Frontal cortex (tissue), 4 donors: ENCODE measurements at places on chromosomes 7 and 10.

DNA sequence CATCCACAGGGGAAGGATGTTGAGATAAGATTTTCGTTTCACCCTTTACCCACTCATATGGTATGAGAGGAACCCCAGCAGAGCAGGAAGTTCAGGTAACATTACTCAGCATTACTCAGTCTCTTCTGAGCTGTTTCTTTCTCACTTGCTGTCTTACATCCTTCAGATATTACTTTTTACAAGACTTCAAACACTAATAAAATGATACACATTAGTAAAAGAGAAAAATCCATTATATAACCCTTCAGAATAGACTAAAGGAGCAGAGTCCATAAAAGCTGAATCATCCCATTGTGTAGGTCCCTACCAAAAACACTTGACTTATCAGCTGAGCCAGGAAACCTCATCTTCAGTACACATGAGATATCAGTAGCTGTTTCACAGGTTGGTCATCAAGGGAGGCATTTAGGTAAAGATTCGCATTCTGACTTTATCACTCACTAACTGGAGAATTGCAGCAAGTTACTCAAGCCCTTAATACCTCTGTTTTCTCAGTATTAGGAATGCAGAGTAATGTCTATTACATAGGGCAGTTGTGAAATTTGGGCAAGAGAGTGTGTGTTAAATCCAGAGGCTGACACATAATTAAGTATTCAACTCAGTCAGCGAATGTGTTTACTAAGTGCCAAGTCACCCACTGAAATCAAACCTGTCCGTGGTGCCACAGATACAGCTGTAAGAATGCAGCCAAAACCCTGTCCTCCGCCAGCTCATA, 44.7 kb downstream of the KLF6 start:
- DNase-seq: no peak

GRCh38 chr10:8042721-8043568, 11.5 kb upstream of the GATA3 start:
- DNase-seq: peak; percentile 8

- DNase-seq: peak; percentile 46
Measured at GRCh38 chr7:35519971-35520809, 174.7 kb downstream of the HERPUD2 start.

DNA sequence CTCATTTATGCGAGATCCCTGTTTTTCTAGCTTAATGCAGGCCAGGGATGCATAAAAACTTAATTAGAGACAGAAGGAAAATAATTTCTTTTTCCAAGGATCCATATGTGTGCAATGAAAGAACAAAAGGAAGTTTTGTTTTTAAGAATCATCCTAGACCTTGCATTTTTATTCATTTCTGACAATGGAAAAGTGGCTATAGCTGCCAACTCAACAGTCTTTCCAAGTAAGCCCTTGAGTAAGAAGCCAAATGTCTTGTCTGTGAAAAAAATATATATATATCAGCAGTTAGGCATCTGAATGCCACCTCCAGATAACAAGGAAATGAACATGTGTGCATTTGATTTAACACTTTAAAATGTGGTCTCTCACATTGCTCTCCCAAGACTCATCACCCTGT, 1397.6 kb downstream of the GATA3 start:
- DNase-seq: no peak

GRCh38 chr10:63636812-63637211, 115.6 kb downstream of the REEP3 start:
- DNase-seq: no peak

GRCh38 chr7:154791611-154792010, 211.3 kb downstream of the PAXIP1 start:
- DNase-seq: peak; percentile 35

DNA sequence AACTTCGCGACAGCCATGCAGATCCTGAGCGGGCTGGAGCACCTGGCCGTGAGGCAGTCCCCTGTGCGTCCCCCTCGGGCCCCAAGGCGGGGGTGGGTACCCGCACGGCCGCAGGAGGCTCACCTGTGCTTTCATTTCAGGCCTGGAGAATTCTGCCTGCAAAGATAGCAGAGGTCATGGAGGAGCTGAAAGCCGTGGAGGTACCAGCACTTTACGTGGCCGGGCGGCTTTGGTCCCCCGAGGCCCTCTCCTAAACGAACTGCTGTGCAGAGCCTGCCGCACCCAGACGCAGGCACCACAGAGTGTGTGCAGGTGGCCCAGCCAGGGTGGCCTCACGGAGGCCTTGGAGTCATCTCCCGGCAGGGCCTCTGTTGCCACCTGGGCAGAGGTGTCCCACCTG, 11.1 kb upstream of the UTF1 start:
- DNase-seq: no peak

- no peak for DNase-seq
Measured at GRCh38 chr7:78777829-78778228, 675.6 kb downstream of the MAGI2 start.

DNA sequence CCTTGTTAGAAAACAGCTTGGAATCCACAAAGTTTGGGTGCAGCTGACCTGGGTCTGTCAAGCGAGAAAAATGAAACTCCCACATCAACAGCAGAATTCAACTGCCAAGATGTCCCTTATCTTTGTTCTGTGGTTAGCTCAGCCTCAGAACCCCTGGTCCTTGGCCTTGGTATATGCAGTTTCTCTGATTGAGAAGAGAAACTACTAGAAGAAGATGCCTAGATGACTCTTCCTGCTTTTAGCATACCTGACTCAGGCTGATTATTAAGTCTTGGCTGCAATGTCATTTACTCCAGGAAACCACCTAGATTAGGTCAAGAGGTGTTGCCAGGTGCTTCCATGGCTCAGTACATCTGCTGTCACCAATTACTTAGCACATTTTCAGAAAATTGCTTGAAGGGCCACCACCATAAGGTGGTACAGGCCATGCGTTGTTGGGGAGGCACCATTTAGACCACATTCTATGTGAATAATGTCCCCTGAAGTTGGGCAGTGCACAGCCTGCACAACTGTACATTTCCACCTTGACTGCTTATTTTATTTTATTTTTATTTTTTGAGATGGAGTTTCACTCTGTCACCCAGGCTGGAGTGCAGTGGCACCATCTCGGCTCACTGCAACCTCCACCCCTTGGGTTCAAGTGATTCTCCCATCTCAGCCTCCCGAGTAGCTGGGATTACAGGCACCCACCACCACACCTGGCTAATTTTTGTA, 59.4 kb upstream of the ZNF438 start:
- no peak for DNase-seq

DNA sequence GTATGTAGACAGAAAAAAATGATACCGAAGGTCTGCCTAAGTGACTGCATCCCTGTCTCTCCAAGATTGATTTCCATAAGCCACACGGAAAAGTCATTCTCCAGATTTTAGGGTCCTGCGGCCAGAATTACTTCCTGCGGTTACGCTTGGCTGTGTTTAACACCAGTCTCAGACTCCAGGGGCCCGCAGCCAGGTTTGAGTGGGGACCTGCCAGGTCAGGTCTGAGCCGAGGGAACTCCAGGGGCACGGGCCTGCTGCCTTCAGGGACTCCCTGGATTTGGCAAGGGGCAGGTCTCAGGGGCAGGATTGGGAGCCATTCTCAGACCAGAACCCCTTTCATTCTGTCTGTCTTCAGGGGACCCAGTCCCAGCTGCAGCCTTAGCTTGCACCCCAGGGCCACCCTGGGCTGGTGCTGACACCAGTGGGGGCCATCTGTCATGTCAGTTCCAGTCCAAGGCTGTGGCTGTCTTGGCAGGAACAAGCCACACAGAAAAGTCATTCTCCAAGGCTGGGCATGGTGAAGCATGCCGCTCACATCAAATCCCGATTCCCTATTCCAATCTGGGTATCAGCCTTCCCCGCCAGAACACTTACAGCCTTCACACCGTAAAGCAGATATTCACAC, 39.0 kb downstream of the TMEM120A start:
- no peak for DNase-seq

DNA sequence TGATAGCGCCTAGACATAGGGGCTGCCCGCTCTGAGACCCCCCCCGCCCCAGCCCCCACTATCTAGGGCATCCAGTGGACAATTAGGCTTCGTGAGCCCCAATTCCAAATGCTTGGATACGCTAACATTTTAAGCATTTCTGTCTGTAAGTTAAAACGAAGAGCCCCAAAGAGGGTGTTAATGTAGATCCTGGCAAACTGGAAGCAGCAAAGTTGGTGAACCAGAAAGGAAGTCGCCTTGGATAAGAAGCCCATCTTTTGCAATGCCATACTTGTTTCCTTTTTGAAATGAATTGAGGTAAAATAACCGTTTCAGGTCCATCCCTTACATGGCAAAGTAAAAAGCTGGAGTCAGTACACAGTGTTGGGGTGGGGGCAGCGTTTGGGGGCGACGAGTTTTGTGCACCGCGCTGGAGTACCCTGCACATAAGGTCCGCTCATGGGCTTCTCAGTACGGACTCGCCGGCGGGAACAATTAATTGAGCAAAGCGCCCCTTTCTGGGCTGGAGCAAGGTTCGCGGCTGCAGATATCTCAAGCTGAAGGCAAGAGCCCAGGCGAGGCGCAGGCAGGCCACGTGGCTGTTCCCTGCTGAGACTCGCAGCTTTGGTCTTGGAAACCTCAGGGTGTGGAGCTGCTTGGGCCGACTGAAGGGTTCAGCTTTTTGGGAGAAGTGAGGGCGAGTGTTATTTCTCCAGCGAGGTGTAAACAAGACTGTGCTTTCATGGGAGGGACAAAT, 1.4 kb upstream of the TWIST1 start:
- no peak for DNase-seq

GRCh38 chr10:43089519-43089918, 12.7 kb downstream of the RET start:
- DNase-seq: no peak

DNA sequence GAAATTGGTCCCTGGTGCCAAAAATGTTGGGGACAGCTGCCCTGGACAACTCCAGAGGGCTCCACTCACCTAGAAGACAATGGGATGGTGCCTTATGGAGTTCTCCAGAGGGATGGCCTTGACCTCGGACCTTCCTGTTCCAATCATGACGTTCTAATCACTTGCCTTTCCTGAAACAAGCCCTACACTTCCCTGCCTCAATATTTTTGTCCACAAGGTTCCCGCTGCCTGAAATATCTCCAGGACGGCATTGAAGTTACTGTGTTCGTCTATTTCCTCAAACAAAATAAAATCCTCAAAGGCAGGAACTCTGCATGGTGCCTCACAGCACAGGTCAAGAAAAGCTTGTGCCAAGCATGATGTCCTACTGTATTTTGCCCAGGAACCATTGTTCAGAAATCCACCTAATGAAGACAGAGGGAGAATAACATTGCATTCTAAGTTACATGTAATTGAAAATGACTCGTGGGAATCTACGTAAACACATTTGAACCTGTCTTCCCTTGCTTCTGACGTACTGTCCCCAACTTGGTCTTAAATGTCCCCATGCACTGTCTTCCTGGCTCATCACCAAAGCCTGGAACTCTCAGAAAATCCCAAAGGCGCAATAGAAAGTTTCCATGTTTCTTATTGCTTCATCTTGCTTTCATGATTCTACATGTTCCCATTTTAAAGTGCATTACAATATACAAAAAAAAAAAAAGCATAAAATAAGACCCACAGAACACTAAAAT, 342.3 kb upstream of the NRP1 start:
- DNase-seq: no peak

DNA sequence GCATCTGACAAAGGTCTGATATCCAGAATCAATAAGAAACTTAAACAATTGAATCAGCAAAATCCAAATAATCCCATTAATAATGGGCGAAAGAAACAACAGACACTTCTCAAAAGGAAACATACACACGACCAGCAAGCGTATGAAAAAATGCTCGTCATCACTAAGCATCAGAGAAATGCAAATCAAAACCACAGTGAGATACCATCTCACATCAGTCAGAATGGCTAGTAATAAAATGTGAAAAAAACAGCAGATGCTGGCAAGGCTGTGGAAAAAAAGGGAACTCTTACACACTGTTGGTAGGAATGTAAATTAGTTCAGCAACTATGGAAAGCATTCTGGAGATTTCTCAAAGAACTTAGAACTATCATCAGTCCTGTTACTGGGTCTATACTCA, 496.7 kb downstream of the SH2D4B start:
- DNase-seq: no peak

DNA sequence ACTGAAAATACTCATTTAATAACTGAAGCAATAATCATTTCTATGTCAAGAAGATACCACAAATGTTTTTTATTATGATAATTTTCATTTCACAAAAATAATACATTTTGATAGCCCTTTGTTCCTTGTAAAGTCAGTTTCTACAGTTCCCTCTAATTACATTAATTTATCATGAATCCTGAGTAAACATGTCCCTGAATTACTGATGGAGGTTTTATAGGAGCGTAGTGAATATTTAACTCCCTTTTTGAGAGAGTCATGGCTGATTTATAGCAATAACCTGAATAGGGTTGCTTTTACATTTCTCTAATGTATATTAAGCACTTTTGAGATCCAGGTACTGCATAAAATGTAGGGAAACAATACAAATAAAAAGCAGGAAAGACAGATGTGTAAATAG, 216.0 kb upstream of the DKK1 start:
- DNase-seq: no peak

- no peak for DNase-seq
Measured at GRCh38 chr7:961546-962400, 7.3 kb upstream of the ADAP1 start.

GRCh38 chr10:93547522-93547921, 18.9 kb upstream of the FFAR4 start:
- no peak for DNase-seq

DNA sequence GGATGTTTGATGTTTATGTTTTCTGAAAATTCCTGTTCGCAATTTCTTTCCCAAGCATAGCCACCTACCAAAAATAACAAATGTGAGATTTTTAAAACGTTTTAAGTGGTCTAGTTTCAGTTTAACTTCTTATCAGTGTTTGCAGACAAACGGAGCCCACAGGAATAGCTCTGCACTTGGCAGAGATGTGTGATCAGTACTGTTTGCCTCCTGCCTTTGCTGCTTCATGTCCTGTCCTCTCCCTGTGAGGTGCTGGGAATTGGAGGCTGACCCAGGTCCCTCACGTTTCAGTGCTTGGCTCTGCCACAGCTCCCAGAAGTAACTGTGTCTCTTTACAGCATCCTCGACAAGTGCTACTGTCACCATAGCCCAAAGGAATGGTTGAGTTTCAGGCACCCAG, 1.2 kb downstream of the UCN3 start:
- no peak for DNase-seq

- no peak for DNase-seq
Measured at GRCh38 chr10:121753726-121754476, 155.7 kb upstream of the FGFR2 start.

GRCh38 chr7:105916603-105917002, 40.2 kb upstream of the ATXN7L1 start:
- DNase-seq: no peak

DNA sequence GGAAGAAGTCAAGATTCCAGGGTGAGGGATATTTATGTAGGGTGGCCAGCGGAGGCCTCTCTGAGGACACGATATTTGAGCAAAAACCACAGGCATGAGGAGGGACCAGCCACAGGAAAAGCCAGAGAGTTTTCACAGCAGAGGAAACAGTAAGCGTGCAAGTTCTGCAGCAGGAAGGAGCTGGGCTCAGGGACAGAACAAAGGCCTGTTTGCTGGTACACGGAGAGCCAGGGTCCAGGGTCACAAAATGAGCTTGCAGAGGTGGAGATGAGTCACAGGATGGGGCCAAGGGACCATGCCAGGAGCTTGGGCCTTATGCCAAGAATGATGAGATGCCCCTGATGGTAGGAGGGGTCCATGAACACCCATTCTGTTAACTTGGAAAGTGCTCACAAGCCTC, 283.5 kb downstream of the PLXNA4 start:
- DNase-seq: no peak
